ENCODE measurements at places on chromosomes 1 and 21.
A peak's percentile ranks its signal among the peaks of the same experiment; 100 is the strongest.

GRCh38 chr1:48661726-48662463 lies 114.8 kb downstream of the BEND5 start:
- no peak for DNase-seq

- no peak for DNase-seq
These were observed 38.3 kb upstream of the BCL10 start for GRCh38 chr1:85314726-85315125.

DNA sequence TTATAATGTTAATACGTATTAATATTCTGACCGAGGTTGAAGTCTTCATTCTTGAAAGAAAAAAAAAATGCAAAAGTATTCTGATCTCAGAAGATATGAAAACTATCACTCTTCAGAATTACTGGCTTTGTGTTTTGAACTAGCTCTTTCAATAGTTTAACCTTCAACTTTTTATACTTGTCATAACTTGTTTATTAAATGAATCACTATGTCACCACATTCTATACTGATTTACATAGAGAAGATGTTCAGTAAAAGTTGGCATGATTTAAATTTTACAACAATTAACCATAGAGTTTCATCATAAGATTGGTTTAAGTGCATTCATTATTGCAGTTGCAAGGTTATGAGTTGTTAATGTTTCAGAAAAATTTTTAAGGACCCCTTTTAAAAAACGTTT lies 57.3 kb downstream of the HS2ST1 start:
- DNase-seq = no peak

GRCh38 chr1:6220236-6220635 lies 14.3 kb downstream of the RNF207 start:
- DNase-seq = no peak

DNA sequence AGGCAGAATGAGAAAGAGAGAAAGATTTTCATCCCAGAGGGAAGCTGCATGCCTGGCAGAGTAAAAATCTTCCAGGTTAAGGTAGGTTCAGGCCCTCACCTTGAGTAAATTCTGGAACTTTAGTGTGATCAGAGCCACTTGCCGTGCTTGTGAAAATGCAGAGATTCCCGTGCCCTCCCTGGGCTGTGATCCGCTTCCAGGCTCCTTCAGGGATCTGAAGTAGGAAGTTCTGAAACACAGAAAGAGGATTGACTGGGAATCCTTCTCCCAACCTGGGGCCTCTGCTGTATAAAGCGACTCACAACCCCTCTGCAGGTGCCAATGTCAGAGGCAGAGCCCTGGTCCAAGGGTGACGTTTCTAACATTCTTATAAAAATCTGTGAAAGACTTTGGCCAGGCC lies 26.6 kb downstream of the NUAK2 start:
- no peak for DNase-seq

GRCh38 chr1:195053478-195053877 lies 1554.8 kb downstream of the KCNT2 start:
- no peak for DNase-seq

DNA sequence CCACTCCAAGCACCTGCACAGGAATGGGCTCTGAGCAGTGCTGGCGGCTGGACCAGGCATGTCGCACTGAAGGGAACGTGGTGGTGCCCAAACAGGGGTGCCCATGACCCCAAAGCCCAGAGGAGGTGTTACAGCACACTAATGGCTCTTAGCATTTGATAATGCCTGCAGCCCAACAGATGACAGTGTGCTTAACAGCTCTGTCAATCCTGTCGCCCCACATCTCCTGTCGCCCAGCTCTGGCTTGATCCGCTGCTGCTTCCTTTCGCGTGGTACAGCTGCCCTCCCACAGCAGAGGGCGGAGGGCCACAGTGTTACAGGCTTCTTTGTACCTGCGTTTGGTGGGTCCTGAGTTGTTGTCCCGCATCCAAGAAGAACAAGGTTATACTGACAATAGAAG lies 32.2 kb upstream of the CR1L start:
- DNase-seq = no peak

DNA sequence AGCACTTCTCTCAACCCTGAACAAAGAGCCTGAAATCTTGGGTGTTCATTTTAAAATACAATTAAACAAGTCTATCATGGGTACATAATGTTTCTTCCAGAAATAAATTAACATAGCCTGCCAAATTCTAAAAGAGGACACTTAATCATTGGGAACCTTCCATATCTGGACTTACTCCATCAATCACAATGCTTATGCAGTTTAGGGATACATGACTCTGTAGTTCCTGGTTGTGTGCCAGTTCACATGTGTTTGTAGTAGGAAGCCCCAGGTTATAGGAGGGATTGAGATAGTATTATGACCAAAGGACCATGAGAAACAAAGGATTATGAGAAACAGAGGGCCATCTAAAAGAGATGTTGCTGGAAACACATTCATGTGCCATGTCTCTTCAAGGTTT lies 19.1 kb upstream of the DAB1 start:
- DNase-seq = no peak

DNA sequence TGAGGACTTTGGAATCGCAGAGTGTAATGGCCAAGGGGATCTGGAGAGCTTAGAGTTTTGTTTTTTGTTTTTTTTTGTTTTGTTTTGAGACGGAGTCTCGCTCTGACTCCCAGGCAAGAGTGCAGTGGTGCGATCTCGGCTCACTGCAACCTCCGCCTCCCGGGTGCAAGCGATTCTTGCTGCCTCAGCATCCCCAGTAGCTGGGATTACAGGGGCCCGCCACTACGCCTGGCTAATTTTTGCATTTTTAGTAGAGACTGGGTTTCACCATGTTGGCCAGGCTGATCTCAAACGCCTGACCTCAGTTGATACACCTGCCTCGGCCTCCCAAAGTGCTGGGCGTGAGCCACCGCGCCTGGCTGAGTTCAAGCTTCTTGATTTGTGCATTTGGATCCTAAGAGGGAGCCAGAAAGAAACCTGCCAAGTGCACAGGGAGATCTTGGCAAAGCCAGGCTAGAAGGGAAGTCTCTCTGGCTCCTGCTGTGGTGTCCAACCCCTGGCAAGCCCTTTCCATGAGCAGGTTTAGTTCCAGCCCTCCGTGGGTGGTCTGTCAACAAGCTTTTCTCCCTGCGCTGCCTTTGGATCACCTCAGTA lies 852 bp downstream of the FAAH start:
- DNase-seq = no peak

DNA sequence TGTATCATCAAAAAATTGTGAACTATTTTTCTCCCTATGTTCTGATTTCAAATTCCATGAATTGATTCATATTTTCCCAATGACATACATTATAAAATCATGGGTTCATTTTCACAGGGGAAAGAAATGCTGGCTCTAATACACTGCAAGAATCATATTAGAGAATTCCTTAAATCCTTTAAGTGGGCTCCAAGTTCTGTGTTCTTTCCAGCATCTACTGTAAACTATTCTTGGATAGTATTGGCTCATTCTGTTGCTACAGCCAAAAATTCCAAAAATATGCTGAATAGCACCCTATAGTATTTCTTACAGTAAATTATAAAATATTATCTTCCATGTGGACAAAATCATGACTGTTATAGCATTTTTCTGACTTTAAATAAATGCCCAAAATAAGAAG lies 19.0 kb upstream of the C1orf105 start:
- DNase-seq = no peak

DNA sequence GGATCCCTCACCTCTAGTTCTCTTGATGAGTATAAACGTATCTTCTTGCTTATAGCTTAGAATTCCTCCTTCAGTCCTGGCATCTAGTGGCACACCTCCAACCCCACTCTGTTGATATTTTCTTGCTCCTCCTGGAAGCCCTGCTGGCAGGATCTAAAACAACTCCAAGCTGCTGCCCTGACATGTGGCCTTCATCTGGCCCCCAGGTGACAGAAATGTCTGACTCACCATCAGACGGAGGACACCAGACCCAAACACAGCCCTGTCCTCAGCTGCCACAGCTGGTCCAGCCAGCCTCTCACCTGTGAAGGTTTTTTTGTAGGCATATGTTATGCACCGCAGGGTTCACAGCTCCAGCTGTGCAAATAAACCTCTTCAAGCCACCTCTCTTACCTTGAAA lies 53.4 kb downstream of the KRTAP19-8 start:
- no peak for DNase-seq

DNA sequence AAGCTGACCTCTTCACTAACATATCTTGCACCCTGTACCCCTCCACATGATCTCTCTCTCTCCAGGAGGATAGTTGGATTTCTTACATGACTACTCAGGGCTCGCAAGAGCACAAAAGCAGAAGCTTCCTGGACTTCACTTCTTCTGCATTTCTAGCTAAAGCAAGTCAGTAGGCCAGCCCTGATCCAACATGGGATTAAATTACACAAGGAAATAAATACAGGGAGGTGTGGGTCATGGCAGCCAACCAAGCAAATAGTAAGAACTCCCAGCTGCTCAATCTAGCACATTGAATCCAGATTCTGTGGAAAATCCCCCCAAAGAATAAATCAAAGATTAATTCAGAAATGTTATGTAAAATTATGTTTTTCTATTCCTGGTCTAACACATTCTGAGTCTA lies 33.3 kb downstream of the KLHDC7A start:
- peak; percentile 4 for DNase-seq

DNA sequence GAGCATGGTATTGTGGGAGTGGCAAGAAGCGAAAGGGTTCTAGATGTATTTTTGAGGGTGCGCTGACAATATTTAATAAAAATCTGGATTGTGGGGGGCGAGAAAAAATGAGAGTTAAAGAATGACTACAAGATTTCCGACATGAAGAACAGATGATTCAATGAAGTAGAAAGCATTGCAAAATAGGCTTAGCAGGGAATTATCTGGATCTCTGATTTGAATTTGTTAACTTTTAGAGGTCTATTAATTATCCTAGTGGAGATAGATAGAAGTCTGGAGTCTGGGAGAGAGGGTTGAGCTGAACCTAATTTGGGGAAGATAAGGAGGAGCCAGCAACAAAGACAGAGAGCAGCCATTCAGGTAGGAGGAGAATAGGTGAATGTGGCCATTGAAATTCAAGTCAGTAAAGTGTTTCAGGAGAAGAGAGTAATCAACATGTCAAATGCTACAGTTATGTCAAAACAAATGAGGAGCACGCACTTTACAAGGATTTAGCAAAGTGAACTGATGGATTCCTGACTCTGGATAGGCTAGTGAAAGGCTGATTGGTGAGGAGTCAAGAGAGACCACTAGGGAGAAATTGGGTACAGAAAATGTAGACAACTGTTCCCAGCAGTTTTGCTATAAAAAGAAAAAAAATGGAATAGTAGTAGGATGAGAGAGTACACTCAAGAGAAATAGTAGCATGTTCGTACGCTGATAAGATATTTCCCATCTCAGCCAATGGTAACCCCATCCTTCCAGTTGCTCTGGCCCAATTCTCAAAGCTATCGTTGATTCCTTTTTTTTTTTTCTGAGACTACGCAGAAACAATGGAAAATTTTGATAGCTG lies 393.2 kb upstream of the CXADR start:
- DNase-seq = no peak

GRCh38 chr1:93685918-93686317 lies 4.3 kb upstream of the BCAR3 start:
- DNase-seq = no peak

DNA sequence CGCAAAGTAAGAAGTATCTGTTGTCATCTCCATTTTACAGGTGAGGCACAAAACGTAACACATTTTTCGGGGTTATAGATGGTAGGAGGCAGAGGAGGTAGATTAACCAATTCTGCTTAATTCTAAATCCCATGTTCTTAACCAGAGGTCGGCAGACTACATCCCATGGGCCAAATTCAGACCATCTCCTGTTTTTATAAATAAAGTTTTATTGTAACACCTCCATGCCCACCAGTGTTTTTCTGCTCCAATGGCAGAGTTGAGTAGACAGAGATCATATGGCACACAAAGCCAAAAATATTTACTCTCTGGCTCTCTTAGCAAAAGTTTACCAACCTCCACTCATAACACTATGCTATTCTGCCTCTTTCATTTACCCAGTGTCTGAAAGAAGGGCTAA lies 30.9 kb downstream of the FHAD1 start:
- DNase-seq = no peak

GRCh38 chr1:215932558-215932957 lies 365.5 kb downstream of the KCTD3 start:
- DNase-seq = no peak

GRCh38 chr1:51285055-51285454 lies 45.3 kb downstream of the TTC39A start:
- no peak for DNase-seq

DNA sequence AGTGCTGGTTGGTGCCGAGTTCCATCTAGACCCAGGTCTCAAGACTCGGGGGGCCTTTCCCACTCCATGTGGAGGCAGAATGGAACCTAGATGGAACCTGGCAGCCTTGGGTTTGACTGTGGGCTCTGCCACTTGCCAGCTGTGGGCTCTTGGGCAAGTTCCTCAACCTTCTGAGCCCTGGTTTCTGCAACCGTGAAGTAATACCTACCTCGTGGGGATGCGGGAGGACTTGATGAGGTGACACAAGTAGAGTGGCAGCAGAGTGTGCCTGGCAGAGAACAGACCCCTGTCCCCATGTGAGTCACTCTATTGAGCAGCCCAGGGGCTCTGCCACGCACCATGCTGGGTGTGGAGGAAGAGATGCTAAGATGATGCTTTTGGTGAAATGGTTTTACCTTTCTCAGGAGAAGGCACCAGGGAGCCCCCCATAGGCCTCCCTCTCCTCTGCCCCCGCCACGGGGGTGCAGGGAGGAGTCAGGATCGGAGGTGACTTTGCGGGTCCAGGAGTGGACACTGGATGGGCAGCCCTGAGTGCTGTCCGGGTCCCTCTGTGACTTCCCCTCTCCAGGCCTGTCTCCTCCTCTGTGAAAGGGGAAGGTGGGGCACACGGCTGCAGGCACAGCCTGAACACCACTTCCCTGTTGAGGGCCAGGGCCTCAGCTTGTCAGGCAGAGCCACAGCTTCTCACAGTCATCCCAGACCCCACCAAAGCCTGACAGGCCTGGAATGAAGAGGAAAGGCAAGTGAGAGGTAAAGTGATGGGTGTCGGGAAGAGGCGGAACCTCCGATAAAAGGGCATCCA lies 36.7 kb upstream of the EDN2 start:
- DNase-seq = no peak

- no peak for DNase-seq
These were observed 9.9 kb upstream of the C1orf141 start for GRCh38 chr1:67144696-67145095.

DNA sequence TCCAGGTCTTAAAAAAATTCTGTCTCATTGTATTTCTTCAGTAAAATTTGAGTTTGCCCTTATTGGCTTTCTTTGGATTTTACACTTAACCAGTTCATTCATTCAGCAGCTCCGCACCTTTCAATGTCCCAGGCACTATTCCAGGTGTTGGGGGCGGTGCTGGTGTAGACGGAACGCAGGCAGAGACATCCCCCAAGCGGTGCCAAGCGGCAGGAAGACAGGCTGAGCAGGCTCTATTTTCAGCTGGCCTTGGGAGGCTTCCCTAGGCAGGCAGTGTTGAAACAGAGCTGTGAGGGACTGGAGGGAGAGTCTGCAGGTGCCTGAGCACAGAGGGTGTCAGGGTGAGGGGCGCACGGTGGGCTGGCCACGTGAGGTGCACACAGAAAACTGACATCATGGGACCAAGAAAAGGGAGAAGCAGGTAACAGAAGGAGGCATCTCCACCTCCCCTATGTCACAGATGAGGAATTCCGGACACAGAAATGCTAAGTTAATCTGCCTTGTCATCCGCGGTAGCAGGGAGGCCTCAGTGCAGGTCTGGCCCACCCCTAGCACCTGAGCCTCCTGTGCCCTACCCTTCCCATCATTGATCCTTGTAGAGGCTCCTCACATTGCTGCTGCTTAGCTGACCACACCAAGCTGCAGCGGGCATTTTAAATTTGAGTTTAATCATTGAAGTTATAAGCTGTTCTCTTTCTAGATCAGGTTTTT lies 40.8 kb downstream of the SLC37A1 start:
- DNase-seq = no peak

GRCh38 chr1:98288494-98288893 lies 367.7 kb upstream of the DPYD start:
- DNase-seq = no peak

Data from renal cortex interstitium (tissue), 15 donors.